ENCODE measurements at places on chromosomes 7 and 10.

DNA sequence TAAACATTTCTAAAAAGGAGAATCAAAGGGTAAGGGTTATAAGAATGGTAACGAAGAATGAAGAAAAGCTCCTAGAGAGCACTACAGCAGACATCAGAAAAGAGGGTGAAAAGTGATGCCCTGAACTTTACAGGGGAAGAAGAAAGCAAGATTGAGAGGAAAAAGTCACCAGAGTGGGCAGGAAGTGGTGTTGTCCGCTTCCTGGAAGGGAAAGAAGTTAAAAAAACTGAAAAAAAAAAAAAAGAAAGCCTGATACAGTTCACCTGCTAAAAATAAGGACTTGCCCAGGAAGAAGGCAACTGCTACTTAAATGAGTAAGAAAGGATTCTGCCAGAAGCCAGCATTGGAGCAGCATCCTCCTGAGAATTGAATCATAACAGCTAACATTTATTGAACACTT is 330.1 kb upstream of the PHF14 start:
- no peak for DNase-seq

DNA sequence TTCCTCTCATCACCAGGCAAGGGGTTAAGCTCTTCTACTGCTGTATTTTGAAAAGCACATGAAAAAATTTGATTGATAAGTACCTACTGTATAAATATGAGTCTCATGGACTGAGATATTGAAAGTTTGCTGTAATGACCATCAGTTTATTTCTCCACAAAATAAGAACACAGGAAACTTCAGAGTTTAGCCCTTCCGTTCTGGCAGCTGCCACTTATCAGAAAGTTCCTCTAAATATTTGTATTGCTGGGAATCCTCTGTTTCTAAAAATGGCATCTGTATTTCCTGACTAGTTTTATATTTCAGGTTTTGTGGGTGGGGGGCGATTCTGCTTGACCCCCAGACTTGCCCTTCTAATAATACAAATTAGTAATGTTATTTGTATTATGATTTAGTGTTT is 92.0 kb downstream of the LYZL2 start:
- no peak for DNase-seq

DNA sequence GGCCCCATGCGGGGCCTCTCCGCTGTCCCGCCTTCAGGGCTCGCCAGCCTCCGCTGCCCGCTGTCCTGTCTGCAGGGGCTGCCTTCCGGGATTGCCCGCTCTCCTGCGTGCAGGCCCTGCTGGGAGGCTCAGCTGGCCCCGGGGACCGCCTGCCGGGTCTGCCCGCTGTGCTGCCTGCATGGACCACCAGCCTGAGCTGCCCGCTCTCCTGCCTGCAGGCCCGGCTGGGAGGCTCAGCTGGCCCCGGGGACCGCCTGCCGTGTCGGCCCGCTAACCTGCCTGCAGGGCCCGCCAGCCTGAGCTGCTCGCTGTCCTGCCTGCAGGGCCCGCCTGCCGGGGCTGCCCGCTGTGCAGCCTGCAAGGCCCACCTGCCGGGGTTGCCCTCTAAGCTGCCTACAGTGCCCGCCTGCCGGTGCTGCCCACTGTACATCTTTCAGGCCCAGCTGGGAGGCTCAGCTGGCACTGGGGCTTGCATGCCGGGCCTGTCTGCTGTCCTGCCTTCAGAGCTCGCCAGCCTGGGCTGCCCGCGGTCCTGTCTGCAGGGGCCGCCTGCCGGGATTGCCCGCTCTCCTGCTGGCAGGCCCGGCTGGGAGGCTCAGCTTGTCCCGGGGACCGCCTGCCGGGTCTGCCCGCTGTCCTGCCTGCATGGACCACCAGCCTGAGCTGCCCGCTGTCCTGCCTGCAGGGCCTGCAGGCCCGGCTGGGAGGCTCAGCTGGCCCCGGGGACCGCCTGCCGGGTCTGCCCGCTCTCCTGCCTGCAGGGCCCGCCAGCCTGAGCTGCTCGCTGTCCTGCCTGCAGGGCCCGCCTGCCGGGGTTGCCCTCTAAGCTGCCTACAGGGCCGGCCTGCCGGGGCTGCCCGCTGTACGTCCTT is 165.1 kb downstream of the GLRX3 start:
- no peak for DNase-seq

DNA sequence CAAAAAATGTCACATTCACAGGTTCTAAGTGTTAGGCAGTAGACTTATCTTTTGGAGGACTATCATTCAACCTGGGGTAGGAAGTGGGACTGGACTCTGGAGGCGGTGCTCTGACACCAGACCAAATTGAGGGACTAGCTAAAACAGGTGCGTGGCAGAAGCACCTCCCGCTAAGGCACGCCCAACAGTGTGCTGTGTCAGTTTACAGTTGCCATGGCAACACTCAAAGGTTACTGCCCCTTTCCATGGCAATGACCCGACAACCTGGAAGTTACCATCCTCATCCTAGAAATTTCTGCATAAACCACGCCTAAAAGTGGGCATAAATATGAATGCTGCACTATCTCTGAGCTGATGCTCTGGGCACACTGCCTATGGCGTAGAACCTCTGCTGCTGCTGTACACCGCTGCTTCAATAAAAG is 14.0 kb upstream of the BLNK start:
- no peak for DNase-seq

DNA sequence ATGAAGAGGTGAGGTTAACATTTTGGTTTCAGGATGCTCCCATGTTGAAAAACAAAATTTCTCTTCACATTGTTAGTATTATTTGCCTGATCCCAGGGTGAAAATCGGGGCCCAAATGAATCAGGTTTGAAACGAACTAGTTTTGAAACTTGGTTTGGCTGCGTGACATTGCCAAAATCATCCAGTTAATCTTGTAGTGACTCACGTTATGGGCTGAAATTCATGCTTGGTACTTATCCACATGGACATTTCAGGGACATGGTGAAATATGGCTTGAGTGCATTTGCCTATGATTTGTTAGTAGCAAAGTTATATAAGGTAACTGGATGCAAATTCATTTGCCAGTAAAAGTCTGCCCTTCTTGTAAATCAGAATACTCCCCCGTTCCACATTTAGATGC is 97.3 kb downstream of the CFAP58 start:
- no peak for DNase-seq

DNA sequence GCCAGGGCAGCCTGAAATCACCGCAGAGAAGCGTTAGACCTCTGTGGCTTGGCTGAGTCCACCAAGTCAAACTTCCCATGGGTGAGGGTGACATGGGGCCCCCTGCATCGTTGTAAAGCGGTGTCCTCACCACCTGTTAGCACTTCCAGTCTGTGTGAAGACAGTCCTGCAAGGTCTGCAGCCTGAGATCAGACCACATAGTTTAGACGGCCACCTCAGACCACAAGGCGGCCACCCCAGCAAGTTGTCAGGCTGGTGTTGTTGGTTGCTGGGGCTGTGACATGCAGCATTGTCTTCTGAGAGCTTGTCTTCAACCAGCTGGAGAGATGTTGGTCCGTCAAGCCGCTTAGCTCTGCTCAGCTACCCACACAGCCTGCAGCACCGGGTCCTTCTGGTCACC is 44.1 kb upstream of the TARP start:
- no peak for DNase-seq

GRCh38 chr10:100184840-100185239 is 989 bp downstream of the ERLIN1 start:
- no peak for DNase-seq
